ENCODE measurements at places on chromosomes 2 and 18. TPM values are rescaled to one million over a fixed set of nuclear protein-coding genes. Genes with fewer than 3 reads are reported as not detected.

DNA sequence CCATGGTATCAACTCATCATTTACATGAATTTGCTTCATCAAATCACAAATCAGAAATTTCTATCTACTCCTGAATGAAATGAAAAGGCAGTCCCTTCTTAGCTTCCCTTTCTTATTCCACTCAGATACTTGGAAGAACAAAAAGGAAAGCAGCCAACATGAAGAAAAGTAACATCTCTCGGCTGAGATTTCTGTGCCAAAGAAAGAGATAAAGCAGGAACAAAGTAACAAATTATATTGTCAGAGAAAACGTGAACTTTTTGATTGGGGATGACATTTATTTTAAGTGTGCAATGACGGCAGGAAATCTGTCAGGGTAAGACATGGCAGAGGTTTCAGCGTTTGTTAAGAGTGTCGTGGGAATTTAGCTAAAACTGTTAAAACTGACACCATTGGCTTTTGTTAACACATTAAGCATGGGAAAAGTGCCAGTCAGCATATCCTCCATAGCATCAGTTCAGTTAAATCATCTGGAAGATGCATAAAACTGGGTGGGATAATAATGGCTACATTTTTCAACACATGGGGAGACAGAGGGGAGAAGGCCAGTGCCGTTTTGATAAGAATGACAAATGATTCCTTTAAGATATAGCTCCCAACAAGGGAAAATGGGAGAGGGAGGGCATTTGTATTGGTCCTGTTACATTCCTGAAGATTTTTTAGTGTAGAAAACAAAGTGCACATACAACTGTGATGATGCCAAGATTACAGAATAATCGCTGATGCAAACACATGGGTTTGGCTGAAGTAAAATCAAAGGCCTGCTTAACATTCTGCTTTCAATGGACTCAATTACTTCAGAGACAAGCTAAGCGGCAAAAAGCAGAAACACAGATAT lies 211.6 kb downstream of the ZNF521 start:
- no peak for DNase-seq

DNA sequence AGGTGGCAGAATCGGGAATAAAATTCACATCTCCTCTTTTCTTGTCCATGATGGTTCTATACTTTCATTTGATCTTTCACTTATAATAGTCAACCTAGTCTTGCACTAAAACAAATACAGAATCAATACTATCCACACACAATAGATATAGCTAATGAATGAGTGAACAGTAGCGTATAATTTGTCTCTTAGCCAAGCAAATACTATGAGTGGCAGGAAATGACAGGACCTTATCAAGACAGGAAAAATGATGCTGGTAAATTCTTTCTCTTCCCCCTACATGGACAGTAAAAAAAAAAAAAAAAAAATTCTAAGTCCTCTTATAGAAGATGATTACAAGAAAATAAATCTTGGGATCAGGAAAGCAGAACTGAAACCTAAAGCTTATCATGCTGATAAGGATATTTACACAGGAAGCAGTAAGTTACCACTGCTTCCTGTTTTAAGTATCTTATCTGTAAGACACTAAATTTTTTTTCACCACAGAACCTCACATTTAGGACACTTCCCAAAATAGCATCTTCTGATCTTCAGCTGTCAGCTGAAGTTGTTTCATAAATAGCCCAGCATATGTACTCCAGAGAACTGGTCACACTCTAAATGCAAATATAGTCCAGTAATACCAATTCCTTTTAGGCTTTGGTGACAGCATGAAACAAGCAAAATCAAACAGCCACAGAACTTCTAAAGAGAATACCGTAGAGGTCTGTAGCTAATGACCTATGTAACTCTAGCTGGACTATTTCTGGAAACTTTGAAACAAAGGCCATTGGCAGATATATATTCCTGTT lies 27.0 kb downstream of the IRS1 start:
- no peak for DNase-seq

DNA sequence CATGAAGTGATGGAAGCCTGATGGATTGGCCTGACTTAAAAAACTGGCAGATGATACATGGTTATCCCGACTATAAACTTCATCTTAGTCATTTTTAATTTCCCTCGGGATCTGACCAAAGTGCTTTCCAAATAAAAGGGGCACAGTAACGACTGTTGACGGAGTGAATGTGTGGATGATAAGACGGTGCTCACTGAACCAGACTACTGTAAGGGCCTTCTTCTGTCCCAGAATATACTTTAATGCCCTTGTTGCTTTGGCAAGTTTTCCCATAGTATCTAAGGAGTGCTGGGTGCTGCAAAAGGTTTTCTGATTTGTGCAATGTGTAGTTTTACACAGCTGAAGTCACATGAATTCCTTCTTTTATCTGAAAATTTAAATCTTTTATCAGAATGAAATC lies 373.5 kb downstream of the DSEL start:
- no peak for DNase-seq

GRCh38 chr2:233448575-233448974 lies 94.3 kb downstream of the DGKD start:
- DNase-seq = no peak

- DNase-seq = no peak
These were observed 8.1 kb downstream of the NABP1 start for GRCh38 chr2:191686066-191686465.

- no peak for DNase-seq
These were observed 14.9 kb downstream of the TYW5 start for GRCh38 chr2:199940373-199940772.

DNA sequence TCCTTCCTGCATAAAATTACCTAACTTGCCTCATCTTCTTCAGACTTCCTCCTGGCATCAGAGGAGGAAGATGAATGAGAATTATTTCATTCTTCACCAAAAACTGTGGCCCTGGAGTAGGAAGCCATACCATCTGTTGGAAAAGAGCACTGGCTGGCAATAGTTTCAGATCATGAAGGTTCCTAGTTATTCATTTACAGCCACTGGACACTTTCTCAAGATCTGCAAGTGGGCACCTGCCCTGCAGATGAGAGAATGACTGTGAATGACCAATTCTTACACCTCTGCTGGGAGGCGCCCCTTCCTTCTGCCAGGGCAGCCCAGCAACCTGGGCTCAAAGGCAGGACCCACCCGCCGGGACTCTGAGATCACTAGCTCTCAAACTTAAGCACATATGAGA lies 13.0 kb downstream of the DIPK1C start:
- no peak for DNase-seq

GRCh38 chr2:10373931-10374330 lies 71.2 kb downstream of the HPCAL1 start:
- DNase-seq = no peak

DNA sequence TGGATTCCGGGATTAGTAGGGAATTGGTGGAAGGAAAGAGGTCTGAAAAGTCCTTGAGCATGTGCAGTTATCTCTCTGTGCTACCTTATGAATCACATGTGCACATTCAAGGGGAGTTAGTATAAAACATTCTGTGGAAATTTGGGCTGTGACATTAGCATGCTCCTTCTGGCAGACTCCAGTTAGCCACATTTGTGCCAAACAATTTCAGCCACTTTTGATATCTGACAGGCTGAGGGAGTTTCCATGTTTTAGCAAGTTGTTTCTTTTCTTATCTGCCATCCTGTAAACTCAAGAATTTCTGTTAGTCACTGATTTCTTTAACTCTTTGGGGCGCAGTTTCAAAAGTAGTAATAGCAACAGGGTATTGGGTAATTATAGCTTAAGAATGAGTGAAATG lies 28.3 kb upstream of the GYPC start:
- DNase-seq = no peak

GRCh38 chr18:43970656-43971055 lies 693.4 kb upstream of the SYT4 start:
- DNase-seq = no peak

- DNase-seq = no peak
These were observed 4.1 kb upstream of the VRK2 start for GRCh38 chr2:58042486-58042970.

DNA sequence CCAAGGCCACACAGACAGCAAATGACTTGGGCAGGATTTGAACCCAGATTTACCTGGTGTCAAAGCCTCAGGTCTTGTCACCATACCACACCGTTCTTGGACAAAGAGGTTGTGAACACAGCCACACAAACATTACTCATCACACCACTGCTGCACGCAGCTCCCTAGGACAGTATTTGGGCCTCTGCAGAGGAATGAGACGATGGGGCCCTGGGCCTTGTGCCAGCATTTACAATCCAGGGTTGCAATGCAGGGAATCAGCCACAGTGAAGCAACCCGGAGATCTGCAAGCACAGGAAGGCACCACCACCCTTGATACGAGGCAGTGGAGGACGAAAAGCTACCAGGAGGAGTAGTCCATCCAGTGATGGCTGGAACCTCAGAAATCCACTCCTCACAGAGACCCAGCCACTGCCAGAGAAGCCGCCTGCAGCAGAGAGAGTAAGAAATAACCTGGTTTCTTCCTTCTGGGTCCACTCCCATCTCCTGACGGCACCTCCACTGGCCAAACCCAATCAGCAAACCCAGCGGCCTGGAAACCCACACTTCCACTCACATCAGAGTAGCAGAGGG lies 3.7 kb upstream of the MTCL1 start:
- no peak for DNase-seq

DNA sequence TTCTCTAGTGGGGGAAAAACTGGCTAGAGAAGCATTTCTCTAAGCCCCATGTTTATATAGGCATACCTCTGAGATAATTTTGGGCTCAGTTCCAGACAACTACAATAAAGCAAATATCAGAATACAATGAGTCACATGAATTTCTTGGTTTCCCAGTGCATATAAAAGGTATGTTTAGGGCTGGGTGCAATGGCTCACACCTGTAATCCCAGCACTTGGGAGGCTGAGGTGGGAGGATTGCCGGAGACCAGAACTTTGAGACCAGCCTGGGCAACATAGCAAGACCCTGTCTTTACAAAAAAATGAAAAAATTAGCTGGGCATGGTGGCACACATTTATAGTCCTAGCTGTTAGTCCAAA lies 22.2 kb downstream of the TSN start:
- DNase-seq = no peak

DNA sequence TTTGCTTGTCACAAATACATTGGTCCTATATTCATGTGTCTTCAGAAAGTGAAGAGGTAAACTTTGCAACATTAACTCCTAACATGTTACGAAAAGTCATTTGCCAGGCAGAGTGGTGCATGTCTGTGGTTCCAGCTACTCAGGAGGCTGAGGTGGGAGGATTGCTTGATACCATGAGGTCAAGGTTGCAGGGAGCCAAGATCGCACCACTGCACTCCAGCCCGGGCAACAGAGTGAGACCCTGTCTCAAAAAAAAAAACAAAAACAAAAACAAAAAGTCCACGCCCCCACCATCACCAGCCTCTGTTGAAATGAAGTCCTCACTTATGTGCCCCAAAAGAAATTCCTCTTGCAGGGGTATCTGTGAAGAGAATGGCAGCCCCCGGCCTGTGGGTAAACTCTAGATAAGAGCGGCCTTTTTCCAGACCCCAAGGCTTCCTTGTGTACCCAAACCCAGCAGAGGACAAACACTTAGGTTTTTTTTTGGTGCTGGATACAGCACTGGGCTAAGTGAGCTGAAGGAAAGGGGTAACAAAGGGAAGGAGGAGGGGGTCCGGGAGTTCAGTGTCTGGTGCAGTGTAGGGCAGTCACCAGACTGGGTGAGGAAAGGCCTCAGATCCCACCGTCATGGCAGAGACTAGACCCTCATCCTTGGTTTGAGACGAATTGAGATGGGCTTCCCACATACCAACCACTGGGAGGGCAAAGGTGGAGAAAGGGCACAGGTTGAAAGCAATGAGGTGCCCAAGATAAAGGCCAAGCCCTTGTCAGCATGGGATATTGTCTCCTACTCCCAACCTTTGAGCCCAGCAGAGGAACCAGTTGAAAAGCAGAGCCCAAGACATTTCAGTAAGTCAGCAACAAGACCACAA lies 19.2 kb downstream of the HSPD1 start:
- DNase-seq = no peak

DNA sequence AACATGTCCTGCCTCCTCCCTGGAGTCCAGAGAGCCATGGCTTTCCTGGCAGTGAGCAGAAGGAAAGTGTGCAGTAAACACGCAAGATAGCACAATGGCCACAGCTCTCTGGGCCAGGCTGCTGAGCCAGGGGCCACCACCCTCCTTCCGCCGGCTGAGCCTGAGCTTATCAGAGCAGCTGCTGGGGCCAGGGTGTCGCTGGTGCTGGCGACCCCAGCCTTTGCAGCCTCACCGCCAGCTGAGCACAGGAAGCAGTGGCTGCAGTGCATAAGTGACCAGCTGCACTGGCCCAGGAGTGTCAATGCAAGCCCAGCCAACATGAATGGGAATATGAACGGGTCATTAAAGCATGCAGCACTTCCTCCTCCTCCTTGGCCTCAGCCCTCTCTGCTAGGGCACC lies 172.0 kb downstream of the ZFP36L2 start:
- no peak for DNase-seq

- no peak for DNase-seq
These were observed 30.6 kb upstream of the SPP2 start for GRCh38 chr2:234019896-234020295.

- DNase-seq = no peak
These were observed 54.4 kb downstream of the USP14 start for GRCh38 chr18:212780-213179.

DNA sequence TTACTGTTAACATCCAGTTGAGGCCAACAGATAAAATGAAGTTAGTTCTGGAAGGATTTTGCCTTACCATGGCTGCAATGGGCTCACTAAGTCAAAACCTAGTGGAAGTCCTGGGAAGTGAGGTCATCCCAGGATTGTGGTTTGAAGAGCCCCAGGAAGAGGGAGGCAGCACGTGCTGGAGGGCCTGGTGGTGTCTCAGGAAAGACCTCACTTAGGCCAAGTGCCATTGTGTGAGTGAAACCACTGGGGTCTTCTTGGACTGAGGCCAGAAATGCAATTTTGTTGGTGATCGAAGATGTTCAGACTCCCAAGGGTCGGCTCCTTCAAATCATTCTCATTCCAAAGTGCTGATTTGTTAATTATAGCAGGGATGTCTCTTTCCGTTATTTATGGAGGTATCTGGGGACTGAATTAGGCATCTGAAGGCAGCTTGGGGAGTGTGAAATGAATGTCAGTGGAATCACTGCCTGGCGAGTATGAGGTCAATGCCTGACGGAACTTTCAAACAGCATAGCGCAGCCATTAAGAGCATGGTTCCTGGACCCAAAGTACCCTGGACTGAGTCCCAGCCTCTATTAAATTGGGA lies 60.0 kb downstream of the IL1R2 start:
- DNase-seq = no peak

GRCh38 chr2:64164629-64165028 lies 20.4 kb upstream of the PELI1 start:
- no peak for DNase-seq

GRCh38 chr2:85838181-85838580 lies 50.6 kb downstream of the ST3GAL5 start:
- DNase-seq = no peak

- no peak for DNase-seq
These were observed 144.0 kb downstream of the TNS1 start for GRCh38 chr2:217858519-217859491.

The APCDD1 gene
- not detected for total RNA-seq

The ALPP gene
- total RNA-seq = not detected

The ITPRIPL1 gene
- 56.9 TPM for total RNA-seq

The RTP5 gene
- total RNA-seq = not detected

The ASPRV1 gene
- total RNA-seq = 1.3 TPM

The SNORC gene
- total RNA-seq = 1.8 TPM

The CDCA7 gene
- total RNA-seq = 74.4 TPM
